ENCODE measurements at places on chromosomes 13 and 19. TPM values are rescaled to one million over a fixed set of nuclear protein-coding genes. Genes with fewer than 3 reads are reported as not detected.

The WDR87 gene
- not detected for total RNA-seq

The CEBPA gene
- total RNA-seq, result 0.13 TPM

The GNG7 gene
- total RNA-seq, result 0.64 TPM

The HSPBP1 gene
- total RNA-seq, result 19.9 TPM

The ARHGAP35 gene
- 17.1 TPM for total RNA-seq

The MISP gene
- total RNA-seq, result not detected

The FCAR gene
- not detected for total RNA-seq

The FGF21 gene
- not detected for total RNA-seq

The SIGLEC11 gene
- total RNA-seq, result not detected

The ZNF541 gene
- total RNA-seq, result 0.39 TPM

The KASH5 gene
- total RNA-seq, result not detected

The CEACAM18 gene
- total RNA-seq, result not detected

The OR7D2 gene
- 0.25 TPM for total RNA-seq

The SWSAP1 gene
- 1.1 TPM for total RNA-seq

The SPRED3 gene
- total RNA-seq, result 0.39 TPM

The DMKN gene
- not detected for total RNA-seq

The APOE gene
- 0.64 TPM for total RNA-seq

The ZNF667 gene
- total RNA-seq, result 2.5 TPM

The CEACAM4 gene
- total RNA-seq, result not detected

The C19orf73 gene
- 0.25 TPM for total RNA-seq

The KLK15 gene
- total RNA-seq, result not detected

The TPTE2 gene
- not detected for total RNA-seq

The PLK5 gene
- not detected for total RNA-seq

The IGFL1 gene
- not detected for total RNA-seq

The URAD gene
- not detected for total RNA-seq

The RNF17 gene
- total RNA-seq, result not detected

The MISP3 gene
- total RNA-seq, result 0.13 TPM

The RDH8 gene
- total RNA-seq, result not detected

The SLAIN1 gene
- total RNA-seq, result 5.1 TPM

The ZNF578 gene
- total RNA-seq, result 0.64 TPM

The LILRB4 gene
- not detected for total RNA-seq

The SERPINE3 gene
- not detected for total RNA-seq

The KLF16 gene
- total RNA-seq, result 6.7 TPM

The PSG3 gene
- 0.13 TPM for total RNA-seq

The ACP5 gene
- total RNA-seq, result 0.26 TPM

The NLRP9 gene
- total RNA-seq, result not detected

The SULT2A1 gene
- total RNA-seq, result not detected

The ZNF135 gene
- total RNA-seq, result 0.64 TPM

The METTL21C gene
- not detected for total RNA-seq

The CCNA1 gene
- 18.7 TPM for total RNA-seq

The N4BP2L1 gene
- 10.4 TPM for total RNA-seq

The IGSF23 gene
- total RNA-seq, result 0.13 TPM

The CABP5 gene
- total RNA-seq, result not detected

The HS6ST3 gene
- under 0.01 TPM for total RNA-seq

The THSD8 gene
- not detected for total RNA-seq

The C19orf18 gene
- total RNA-seq, result 0.13 TPM

The TUBB4A gene
- not detected for total RNA-seq

The SIGLEC12 gene
- total RNA-seq, result not detected

The ODAD3 gene
- 0.13 TPM for total RNA-seq

The RASAL3 gene
- 14.4 TPM for total RNA-seq

The ZNF296 gene
- total RNA-seq, result 0.13 TPM

The LAIR1 gene
- total RNA-seq, result not detected

The CLEC11A gene
- total RNA-seq, result 2.1 TPM

The ATP8B3 gene
- total RNA-seq, result 0.90 TPM
